ENCODE measurements at places on chromosomes 1 and 21.

- DNase-seq, result no peak
Measured at GRCh38 chr1:19703280-19703679, 38.6 kb downstream of the HTR6 start.

GRCh38 chr1:228048120-228048519 is 34.4 kb upstream of the ARF1 start:
- DNase-seq, result no peak

DNA sequence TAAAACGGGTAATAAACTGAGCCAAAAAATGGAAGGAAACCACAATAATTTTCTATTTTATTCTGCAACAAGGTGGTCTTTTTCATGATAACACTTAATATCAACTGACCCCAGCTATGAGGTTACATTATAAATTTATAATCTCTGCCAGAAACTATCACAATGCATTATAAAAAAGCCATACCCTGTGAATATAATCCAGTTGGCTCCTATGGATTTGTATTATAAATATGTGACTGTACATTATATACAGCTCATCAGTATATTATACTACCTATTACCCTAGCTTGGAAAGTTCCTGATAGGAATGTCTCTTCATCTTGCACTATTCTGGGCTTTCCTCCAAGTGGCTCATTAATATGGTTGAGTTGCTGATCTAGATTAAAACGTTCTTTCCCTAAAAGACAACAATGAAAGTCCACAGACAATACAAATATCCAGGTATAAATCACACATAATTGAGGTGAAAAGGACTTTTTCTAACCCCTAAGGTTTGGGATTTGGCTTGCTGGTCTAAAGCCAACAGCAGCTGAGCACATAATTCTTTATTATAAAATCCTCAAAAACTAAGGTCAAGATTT is 487.7 kb downstream of the TTLL7 start:
- no peak for DNase-seq

- no peak for DNase-seq
Measured at GRCh38 chr1:52920791-52921291, 699 bp downstream of the ECHDC2 start.

Measured in CD14-positive monocyte (primary cell).